ENCODE measurements at places on chromosomes 5 and 9.
A peak's percentile ranks its signal among the peaks of the same experiment; 100 is the strongest.

DNA sequence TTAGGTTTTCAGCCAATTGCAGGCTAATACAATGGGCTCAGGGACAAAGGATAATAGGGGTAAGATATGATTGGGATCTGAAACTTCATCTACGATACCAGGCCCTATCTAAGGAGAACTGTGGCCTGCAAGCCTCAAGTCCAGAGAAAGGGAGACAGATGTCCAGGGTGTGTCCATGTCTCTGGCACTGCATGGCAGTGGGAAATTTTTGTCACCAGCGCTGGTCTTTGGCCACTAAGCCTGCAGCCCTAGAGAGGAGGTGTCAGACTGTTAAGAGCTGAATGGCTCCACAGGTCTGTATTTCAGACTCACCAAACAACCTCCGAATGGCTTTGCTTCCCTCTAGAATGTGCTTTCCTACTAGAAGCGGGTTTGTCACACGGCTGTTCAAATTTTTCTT is 6.6 kb upstream of the CNOT6 start:
- DNase-seq: no peak

- peak; percentile 87 for DNase-seq
Measured at GRCh38 chr9:113350937-113351336, 1.6 kb downstream of the BSPRY start.

GRCh38 chr9:91907484-91908292 is 42.3 kb downstream of the ROR2 start:
- no peak for DNase-seq

- peak; percentile 49 for DNase-seq
Measured at GRCh38 chr9:131407717-131408195, 13.9 kb downstream of the PRRC2B start.

DNA sequence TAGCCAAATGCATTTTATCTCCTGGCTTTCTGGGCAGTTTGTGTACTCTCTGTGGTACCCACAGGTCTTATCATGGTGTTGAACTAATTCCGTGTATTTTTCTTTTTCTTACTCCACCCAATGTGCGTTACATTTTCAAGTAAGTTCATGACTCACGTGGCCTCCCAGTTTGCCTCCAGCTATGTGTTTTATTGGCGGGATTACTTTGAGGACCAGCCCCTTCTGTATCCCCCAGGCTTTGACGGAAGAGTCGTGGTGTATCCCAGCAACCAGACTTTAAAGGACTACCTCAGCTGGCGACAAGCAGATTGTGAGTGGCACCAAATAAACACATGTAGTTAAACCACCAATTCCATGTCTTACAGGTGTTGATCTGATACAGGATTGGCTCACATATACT is 3.2 kb downstream of the THG1L start:
- no peak for DNase-seq

DNA sequence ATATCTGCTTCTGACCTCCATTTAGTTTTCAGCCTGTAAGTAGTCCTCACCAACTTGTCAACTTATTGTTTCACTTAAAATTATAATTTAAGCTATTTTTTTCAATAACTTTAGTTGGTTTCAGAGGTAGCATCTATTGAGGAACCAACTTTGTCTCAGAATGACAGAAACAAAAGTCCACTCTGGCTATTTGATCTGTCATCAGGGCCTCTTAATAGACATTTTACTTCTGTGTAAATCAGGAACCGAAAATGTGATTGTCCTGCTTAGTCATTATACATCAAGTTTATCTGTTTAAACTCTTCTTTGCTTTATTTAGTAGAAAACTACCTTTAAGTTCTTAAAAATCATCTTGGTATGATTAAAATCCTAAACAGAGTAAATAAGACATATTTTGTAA is 820.8 kb upstream of the EDIL3 start:
- no peak for DNase-seq

- no peak for DNase-seq
Measured at GRCh38 chr9:68541568-68541967, 885 bp upstream of the TMEM252 start.

DNA sequence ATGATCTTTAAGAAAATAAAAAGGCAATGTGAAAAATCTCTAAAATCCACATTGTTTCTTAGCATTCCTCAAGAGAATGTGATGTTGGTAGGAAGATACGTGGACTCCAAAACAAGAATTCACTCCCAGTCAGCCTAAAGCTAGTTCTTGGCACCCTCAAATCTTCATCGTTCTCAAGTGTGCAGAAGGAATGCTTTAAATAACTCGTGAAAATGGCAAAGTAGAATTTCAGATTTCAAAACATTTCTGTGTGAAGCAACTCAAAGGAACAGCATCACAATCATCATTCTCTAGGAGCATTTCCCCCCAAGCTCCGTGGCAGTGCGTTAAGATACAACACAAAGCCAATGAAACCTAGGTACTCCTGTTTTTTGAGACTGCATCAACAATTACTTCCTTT is 185.1 kb upstream of the DMAC1 start:
- DNase-seq: no peak

DNA sequence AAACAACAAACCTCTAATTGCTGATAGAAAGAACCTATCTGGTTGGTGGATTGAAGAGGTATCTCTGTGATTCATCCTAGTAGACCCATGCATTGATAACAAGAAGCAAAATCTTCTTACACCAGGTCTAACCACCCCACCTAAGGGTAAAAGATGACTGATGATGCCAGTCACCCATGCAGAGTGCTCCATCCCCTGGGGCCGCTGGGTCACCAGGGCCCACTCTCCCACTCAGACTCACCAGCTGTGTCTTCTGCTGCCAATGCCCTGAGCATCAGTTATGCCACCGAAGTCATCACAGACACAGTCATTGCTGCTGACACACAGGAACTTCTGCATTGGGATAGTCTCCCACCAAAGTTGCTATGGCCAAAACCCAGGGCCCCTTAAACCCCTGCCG is 44.7 kb upstream of the ERCC6L2 start:
- DNase-seq: no peak

DNA sequence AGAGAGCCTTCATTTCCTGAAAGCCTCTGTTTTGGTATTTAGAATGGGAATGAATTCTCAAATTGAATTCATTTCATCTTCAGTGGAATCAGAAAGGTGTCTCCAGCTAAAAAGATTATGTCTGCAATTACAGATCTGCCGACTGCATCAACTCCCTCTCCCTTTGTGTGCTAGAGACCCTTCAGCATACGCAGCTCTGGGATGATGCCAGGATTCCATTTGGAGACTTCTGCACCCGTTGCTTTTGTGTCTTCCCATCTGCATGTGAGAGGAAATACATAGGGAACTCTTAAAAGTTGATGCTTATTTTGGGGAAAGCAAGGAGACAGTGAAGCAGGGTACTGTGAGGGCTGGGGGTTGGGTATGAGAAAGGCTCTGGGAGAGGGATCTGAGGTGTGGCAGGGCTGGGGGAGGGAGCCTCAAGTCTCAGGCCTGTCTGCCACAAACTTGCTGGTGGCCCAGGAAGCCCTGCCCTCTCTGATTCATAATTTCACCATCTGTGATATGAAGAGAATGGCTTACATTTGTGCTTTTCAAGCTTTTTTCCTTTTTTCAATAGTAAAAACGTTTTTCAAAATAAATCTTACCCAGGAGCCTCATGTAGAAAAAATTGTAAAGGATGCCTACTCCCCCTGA is 89.7 kb upstream of the SAP30L start:
- DNase-seq: no peak

DNA sequence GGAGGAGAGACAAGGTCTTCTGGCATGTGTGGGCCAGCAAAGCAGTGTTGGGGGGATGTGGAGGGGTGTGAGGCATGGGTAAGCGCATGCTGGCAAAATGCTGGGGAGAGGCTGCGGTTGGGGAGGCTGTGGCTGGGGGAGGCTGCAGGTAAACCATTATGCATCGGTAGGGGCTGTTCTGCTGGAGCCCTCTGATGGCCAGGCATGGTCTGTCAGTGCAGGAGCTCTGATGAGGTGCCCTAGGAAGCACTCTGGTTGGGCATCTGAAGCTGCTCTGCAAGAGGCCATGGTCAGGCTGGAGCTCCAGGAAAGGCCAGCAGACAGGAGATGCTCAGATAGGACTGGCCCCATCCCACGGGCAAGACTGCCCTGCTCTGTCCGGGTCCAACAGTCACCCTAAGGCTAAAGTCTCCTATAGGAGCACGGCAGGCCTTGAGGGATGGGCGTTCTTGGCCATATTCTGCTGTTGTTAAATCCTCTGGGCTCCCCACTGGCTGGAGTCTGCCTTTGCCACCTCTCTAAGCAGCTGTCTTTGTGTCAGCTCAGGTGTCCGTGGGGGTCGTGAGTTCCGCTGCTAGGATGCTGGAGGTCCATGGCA is 28.7 kb downstream of the ITGA2 start:
- DNase-seq: no peak

- no peak for DNase-seq
Measured at GRCh38 chr5:168001318-168001717, 290.1 kb upstream of the WWC1 start.

DNA sequence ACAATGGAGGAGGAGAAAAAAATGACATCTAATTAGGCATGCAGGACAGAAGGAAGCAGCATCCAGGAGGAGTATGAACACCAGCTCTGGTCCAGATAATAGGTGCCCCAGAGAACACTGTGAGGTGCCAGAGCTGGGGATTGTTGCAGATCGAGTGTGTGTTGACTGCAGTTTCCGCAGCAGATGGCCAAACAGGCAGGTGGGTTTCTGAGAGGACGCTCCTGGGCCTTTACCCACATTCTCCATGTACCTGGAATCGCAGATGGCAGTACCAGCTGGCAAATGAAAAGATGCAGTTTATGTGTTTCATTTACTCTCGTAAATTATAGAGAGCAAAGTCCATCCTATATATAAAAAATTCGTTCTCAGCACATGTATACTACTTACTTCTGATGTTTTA is 182.2 kb upstream of the ISL1 start:
- DNase-seq: no peak

- no peak for DNase-seq
Measured at GRCh38 chr5:167639766-167640165, 651.7 kb upstream of the WWC1 start.

GRCh38 chr9:137876781-137877386 is 698 bp upstream of the CACNA1B start:
- DNase-seq: no peak

DNA sequence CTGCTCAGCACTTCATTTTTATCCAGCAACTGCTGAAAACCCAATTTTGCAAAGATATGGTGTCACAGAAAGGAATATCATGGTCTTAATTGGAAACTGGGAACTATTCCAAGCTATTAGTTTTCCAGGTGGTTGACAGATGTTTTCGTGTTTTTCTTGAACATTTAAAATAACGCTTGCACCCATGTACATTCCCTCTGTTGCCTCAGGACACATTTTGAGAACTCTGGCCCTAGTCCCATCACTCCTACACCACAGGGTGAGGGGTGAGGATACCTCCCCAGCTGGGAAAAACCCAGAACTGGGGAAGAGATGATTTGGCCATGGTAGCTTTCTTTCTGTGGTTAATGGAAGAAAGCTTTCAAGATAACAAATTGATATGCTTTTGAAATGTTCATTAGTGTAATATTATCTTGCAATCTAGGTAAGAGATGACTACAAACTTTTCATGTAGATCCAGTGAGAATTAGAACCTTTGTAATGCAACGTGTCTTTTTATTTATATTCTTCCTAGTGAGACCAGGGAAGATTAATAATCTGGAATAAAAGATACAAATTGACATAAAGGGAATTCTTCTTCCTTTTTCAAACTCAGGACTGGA is 627.0 kb downstream of the RAB3C start:
- DNase-seq: no peak

- DNase-seq: no peak
Measured at GRCh38 chr5:171667341-171668096, 118.1 kb upstream of the SMIM23 start.

DNA sequence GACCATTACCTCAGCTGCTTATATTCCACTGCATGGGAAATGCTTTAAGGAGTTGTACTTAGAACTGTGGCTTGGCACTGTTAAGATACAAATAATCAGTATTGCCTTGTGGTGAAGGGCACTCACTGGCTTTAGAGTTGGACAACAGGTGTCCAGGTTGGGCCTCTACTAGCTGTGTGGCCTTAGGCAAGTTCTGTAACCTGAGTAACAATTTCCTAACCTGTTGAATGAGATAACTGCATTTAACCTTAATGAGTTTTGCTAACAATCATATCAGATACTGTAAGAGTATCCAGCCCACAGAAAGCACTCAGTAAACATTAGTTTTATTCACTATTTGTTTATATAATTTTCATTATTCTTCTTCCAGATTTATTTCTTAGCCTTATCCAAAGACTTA is 17.2 kb upstream of the HK3 start:
- DNase-seq: no peak

DNA sequence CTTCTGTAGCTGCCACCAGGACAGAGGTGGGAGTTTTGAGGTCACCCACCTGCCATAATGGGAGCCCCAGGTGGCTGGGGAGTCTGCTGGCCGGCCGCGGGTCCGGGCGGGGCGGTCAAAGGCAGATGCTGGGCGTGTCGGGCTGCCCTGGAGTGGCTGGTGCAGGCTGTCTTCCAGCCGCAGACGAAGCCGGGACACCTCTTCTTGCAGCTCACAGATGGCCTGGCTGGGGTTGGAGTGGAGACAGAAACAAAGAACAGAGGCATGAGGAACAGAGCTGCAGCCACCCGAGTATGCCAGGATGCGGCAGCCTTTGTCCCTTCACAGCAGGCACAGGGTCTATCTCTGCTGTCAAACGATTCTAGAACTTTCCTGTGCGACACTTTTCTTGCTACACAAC is 18.0 kb downstream of the ORM2 start:
- no peak for DNase-seq

GRCh38 chr5:131239686-131240085 is 24.2 kb upstream of the CDC42SE2 start:
- no peak for DNase-seq

GRCh38 chr9:78573205-78573604 is 276.3 kb downstream of the PSAT1 start:
- DNase-seq: no peak

- peak; percentile 75 for DNase-seq
Measured at GRCh38 chr5:146947181-146947941, 68.8 kb upstream of the PPP2R2B start.

DNA sequence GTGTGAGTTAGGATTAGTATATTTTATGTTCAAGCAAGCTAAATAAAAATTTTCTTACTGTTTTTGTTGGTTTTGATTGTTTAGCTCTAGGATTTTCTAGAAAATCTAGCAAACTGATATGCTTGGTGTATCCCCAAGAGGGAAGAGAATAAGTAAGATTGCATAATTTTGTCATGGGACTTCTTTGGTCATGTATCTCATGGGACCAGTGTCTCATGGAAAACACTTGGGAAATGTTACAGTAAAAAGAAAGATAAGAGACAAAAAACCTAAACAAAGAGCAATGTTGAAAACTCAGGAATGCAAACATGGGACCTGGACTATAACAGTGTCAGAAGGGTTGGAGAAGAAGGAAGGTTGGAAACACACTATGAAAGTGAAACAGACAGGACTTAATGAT is 119.4 kb downstream of the TLR4 start:
- no peak for DNase-seq

All from KBM-7 (cell line).